ENCODE measurements at places on chromosomes 7 and 10.

- no peak for DNase-seq
Observed at GRCh38 chr7:45078125-45078681, 10.6 kb downstream of the NACAD start.

- no peak for DNase-seq
Observed at GRCh38 chr10:129792141-129792540, 171.9 kb downstream of the EBF3 start.

DNA sequence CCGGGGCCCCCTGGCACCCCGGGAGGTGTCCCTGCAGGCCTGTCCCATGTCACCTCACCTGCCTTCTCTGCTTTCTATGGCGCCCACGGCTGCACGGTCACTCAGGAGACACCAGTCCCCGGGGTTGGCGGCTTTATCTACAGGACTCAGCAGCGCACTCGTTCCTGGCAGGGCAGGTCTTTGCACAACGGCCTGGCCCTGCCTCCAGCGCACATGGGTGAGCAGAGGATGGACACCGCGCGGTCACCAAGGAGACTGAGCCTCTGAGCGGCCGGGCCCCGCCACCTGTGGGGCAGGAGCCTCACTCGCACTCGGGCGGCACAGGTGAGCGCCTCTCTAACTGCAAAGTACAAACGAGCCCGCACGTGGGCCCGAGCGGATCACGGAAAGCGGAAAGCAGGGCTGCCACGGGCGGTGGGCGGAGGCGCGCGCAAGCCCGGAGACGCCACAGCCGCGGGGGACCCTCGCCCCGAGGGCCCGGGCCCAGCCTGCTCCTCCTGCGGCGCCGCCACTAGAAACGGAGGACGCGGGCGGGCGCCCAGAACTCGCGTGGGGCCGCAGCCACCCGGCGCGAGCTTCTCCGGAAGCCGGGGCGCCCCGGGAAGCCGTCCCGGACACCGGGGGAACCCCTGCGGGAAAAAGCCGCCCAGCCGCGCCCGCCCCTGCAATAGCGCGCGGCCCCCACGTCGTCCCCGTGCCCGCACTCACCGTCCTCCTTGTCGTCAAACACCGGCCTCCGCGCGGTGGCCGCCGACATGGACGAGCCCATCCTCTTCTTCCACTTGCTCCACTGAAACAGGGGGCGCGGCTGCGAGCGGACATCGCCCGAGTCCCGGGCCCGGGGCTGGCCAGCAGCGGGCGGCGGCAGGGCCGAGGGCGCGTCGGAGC, 642 bp downstream of the STK32C start:
- peak; percentile 10 for DNase-seq

DNA sequence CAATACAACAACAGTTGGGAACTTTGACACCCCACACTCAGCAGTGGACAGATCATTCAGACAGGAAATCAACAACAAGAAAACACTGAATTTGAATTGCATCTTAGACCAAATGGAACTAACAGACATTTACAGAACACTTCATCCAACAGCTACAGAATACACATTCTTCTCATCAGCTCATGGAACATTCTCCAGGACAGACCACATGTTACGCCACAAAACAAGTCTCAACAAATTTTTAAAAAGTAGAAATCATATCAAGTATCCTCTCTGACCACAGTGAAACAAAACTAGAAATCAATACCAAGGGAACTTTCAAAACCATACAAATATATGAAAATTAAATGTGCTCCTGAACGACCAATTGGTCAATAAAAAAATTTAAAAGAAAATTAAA, 212.3 kb downstream of the DNAJC1 start:
- DNase-seq = no peak

- DNase-seq = no peak
Observed at GRCh38 chr7:108204281-108204796, 74.2 kb upstream of the LAMB4 start.

- DNase-seq = no peak
Observed at GRCh38 chr7:28800150-28800549, 158.0 kb downstream of the TRIL start.

DNA sequence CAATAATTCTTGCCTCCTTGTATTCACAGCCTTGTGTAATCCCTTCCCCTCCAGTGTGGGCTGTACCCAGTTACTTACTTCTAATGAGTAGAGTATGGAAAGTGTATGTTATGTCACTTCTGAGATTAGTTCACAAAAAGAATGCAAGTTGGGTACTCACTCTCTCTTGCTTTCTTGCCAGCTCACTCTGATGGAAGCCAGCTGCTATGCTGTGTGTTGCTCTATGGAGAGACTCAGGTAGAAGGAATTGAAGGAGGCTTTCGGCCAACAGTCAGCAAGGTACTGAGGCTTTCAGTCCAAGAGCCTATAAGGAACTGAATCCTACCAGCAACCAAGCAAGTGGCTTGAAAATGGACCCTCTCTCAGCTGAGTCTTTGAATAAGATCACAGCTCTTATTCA, 9.7 kb upstream of the BICC1 start:
- no peak for DNase-seq

- DNase-seq = no peak
Observed at GRCh38 chr10:101446947-101447346, 93.0 kb downstream of the BTRC start.

DNA sequence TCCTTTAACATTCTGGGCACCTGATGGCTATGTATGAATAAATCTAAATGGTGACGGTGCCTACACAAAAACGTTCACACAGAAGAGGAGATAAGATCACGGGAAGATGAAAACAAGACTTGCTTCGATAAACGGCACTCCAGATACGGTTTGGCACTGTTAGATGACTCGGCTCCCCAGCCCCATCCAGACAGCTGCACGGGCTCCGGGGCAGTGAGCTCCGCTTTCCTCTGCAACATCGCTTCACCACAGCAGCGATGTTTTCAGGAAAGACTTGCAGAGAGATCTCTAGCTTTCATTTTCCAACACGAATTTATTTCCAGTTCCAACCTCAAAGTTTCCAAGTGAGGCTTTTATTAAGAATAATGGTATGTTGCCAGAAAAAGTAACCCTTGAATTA, 132.1 kb downstream of the KLF6 start:
- DNase-seq = peak; percentile 31

- DNase-seq = no peak
Observed at GRCh38 chr10:33136781-33137180, 178.8 kb upstream of the ITGB1 start.

DNA sequence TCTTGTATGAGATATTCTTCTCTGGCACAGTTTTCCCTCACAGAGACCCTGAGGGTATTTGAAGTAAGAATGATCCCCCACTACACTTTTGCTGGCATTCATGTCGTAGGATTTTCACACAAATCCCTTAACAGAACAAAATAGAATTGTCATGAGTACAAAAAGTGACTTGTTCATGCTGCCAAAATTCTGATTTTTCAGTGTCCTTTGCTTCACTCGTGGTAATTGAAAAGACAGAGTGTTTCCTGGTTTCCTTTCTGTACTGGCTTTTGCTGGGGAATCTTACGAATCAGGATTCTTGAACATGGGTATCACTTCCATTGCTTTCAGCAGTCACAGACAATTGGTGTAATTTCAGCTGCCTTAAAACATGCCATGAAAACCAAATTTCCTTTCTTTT, 756.3 kb downstream of the REEP3 start:
- DNase-seq = no peak

- DNase-seq = peak; percentile 58
Observed at GRCh38 chr7:16345979-16346958, 75.1 kb downstream of the CRPPA start.

GRCh38 chr10:101935431-101935830, 91.8 kb upstream of the KCNIP2 start:
- no peak for DNase-seq

DNA sequence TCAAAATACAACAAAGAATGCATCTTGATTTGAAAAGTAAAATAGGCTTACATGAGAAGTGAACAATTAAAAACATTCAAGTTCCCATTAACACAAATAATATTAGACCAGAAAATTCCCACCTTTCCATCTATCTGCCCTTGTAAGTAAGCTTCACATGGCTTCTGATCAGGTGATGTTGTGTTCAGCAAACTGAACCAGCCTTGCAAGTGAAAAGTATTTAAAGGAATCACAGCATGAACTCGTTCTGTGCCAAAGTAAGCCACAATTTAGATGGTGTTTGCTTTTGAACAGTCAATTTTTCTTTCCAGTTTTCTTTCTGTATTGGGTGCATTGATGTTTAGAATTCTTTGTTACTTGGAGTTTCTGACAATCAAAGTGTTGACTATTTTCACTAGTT, 347.9 kb downstream of the TNS3 start:
- no peak for DNase-seq

- DNase-seq = no peak
Observed at GRCh38 chr7:29277436-29278215, 83.1 kb downstream of the CHN2 start.

GRCh38 chr10:11830836-11831519, 7.8 kb downstream of the PROSER2 start:
- no peak for DNase-seq

GRCh38 chr10:29328983-29329382, 40.1 kb downstream of the LYZL1 start:
- DNase-seq = peak; percentile 45

DNA sequence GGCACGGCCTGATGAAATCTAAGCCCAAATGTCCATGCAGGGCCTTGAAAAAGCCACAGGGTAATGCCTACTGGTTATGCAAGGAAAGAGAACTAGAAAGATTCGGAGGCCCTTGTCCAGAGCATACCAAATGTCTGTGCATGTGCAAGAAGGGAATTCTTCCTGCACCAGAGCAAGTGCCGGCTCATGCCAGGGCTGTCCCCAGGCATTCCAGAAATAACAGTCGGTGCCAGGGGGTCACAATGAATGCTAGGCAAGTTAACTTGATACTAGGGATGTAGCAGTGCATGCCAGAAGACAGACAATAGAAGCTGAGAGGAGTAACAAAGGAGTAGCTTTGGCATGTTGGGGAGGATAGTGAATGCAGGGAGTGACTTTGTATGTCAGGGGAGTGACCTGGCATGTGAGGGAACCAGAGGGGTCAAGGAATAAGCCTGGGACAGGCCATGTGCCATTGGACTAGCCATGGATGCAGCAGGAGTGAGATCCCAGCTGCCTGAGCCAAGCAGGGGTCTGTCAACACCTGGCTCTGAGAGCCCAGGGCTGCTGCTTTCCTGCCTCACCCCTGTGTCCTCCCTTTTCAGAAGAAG, 119.5 kb upstream of the UNC5B start:
- DNase-seq = no peak

DNA sequence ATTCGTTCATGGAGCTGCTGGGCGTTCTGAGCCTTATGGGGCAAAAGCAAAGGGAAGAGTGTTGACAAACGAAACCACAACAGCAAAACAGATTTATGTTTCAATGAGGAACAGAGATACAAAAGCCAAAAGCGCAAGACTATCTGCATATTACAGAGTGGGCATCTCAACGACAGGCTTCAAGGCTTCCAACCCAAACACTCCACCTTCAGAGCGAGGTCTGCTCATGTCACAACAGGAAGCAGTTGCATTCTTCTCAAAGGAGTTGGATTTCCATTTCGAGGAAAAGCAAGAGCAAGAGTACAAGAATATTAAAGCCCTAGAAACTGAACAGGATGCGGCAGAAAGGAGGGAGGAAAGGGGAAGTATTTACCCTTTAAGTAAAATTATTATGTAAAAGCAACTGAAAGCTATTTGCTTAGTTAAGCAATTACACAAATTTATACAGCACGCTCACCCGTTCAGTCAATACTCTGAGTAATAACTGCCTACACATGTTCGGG, 189.3 kb downstream of the ELMO1 start:
- no peak for DNase-seq

- no peak for DNase-seq
Observed at GRCh38 chr10:78249690-78250089, 216.0 kb downstream of the RPS24 start.

DNA sequence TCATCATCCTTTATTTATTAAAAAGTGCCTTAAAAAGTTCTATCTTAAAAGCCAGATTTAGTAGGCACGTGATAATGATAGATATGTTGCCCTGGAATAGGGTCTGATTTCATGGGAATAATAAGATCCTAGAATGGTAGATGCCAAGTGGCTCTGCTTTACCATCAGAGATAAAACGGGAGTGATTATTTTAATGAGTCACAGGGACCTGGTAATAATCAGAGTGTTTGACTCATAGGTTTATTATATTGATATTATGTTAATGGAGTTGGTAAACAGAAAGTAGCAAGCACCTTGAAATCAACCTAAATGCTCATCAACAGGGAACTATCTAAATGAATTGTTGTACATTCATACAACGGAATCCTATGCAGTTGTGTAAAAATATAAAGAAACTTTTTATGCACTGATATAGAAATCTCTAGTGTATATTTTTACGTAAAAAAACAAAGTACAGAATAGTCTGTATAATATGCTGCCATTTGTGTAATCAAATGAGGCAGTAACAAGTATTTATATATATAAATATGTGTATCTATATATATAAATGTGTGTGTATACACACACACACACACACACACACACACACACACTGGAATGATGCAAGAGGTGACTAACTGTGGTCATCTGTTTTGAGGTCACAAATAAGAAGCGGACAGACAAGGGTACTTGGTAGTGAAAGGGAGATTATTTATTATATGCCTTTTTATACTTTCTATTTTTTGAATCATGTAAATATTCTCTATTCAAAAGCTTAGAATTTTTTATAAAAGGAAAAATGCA, 78.6 kb upstream of the DYNC1I1 start:
- peak; percentile 33 for DNase-seq

DNA sequence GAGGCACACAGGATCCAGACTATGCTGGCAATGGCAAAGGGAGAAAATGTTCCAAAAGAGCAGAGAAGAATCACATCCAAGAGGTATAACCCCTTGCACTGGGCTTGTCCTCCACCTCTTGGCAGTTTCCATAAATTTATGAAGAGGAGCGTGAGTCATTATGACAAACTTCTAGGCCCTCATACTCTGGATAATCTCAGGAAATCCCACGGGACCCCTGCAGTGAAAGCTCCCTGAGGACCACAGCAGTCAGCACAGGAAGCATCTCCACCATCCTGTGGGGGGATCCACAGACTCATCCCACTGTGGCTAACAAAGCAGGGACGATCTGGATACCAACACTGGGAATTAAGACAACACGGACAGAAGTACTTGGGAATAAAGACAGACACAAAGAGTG, 30.3 kb upstream of the GPAM start:
- no peak for DNase-seq

DNA sequence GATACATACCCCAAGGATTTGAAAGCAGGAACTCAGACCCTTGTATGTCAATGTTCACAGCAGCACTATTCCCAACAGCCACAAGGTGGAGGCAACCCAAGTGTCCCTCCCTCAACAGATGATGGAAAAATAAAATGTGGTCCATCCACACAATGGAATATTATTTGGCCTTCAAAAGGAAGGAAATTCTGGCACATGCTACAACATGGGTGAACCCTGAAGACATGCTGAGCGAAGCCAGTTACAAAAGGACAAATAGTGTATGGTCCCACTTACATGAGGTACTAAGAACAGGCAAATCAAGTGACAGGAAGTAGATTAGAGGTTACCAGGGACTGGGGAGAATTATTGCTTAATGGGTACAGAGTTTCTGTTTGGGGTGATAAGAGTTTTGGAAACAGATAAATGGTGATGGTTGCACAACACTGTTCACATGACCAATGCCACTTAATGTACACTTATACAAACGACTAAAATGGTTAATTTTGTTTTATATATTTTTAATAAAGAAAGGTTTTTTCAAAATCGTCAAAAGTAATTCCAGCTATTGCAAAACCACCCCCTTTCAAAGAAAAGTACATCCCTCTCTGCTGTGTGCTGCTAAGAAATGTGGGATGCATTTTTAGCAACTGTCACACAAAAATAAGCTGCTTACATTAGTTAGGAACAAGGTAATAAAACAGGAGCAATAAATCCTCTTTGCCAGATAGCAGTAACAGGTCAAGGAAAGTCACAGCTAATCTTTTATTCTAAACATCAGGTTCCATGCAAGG, 85.7 kb downstream of the GRB10 start:
- peak; percentile 29 for DNase-seq

- no peak for DNase-seq
Observed at GRCh38 chr7:113331155-113331898, 213.0 kb upstream of the SMIM30 start.
